ENCODE measurements at places on chromosomes 4 and X.

GRCh38 chr4:111362941-111363361 lies 740.1 kb upstream of the PITX2 start:
- DNase-seq = no peak

DNA sequence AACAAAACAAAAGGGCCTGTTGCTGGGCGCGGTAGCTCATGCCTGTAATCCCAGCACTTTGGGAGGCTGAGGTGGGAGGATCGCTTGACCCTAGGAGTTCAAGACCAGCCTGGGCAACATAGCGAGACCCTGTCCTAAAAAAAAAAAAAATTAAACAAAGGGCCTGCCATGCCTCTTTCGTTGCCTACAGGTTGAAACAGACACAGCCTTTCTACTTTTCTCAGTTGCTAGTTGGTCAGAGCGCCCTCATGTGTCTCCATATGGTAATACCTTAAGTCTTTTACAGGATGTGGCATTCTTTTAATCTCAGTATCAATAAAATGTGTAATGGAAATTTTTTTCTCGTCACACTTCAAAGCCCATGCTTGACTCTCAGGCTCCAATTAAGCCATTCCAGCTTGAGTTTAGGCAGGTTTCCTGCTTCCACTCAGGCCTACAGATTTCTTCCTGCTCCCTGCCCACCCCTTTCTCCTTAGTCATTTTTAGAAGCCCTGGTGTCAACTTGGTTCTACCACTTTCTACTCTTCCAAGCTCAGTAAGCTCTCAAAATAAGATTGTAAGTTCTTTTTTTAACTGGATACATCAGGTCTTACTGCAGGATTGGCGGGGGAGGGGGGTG lies 4.6 kb upstream of the SOWAHD start:
- no peak for DNase-seq

- no peak for DNase-seq
Observed at GRCh38 chr4:12200226-12200625, 771.5 kb upstream of the HS3ST1 start.

DNA sequence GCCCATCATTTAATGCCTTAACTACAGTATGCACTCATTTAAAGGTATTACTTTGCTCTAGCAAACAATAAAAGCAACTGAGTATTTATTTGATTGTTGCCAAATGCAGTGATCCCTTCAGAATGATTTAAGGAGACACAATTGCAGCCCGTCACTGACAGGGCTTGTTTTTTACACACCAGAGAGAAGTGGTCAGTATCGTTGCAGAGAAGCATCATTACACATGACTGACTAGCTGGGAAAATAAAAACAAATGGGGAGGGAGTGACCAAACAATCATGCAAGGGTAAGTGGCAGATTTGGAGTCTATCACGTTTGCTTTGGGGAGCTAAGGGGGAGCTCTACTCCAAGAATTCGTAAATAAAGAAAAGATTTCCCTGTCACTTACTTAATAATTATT lies 1685.3 kb upstream of the TENM3 start:
- no peak for DNase-seq

DNA sequence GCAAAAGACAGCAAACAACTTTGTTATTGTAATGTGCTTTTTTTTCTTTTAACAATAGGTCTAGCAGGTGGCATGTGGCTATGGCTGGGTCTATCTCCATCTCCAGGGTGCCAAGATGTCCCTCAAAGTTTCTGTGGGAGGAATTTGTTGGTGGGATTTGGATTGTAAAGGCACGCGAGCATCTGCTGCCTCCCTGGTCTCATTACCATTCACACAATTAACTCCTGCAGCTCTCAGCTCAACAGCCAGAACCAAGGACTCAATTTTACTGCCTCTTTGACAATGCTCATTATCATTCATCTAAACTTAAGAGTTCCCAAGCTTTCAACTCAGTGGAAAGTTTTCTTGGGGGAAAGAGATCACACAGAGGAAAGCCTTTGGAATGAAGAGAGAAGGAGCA lies 10.9 kb upstream of the PCDH18 start:
- no peak for DNase-seq

GRCh38 chrX:132404266-132404665 lies 84.6 kb downstream of the MBNL3 start:
- no peak for DNase-seq

GRCh38 chrX:31074522-31074921 lies 2.7 kb upstream of the FTHL17 start:
- DNase-seq = no peak

- DNase-seq = no peak
Observed at GRCh38 chrX:74465424-74465823, 44.1 kb downstream of the SLC16A2 start.

DNA sequence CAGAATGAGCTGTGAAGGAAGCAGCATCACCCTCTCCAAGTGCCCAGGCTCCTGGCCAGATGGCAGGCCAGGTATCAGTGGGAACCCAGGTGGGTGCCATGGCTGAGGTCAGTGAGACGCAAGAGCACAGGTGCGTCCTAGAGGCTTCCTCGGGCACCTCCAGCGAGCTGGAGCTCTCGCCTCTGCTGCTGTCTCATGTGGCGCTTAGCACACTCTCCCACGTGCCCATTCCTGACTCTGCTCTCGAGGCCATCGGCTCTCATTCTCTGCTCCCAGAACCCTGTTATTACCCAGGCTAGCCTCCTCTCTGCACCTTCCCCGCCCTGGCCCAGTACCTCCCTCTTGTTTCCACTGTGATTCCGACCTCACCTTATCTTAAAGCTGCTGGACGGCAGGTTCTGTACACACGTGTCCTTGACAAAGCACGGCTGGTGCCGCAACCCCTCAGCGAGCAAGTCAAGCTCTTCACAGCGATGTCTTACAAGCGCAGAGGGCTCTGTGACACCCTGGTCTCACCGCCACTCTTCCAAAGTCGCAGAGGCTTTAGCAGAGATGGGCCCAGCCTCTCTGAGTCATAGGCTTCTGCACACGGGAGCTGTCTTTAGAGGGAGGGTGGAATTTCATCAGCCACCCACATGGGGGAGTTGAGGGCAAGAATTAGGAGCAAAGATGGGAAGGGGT lies 15.4 kb upstream of the MSANTD1 start:
- no peak for DNase-seq

DNA sequence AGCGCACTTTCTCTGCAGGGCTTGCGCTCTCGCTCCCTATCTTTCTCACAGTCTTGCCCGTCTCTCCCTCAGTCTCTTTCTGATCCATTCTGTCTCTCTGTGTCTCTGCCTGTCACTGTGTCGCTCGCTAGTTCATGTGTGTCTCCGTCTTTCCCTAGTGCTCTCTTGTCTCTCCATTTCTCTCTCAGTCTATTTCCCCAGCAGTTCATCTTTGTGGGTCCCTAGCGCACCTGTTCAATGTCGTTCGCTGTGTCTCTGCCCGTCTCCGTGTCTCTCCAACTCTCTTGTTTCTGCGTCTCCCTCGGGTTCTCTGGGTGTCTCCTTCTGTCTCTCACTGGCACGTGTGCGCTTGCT lies 1.5 kb downstream of the GPR101 start:
- DNase-seq = no peak

DNA sequence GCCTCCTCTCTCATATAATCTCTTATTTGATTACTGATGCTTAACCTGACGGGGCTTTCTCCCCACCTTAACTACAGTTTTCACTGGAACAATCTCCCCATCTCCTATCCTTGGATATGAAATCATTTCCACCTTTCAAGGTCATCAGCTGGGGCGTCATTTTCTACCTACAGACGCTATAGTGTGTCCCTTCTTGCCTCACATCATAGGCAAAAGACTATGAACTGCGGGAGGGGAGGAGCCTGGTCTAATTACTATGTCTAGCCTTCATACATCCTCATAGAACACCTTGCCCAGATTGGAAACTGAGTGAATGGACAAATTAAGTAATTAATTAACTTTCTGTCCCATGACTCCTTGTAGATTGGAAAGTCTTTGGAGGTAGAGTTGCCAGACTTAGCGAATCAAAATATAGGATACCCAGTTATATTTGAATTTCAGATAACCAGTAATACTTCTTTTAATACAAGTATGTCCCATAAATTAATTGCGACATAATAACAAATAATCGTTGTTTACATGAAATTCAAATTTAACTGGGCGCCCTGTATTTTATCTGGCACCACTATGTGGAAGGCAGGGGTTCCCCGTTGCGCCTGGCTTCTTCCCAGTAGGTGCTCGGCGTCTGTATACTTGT lies 752 bp upstream of the ATP6AP2 start:
- DNase-seq = no peak

GRCh38 chrX:106612393-106612763 lies 600 bp downstream of the RADX start:
- no peak for DNase-seq

GRCh38 chr4:39718366-39719323 lies 20.7 kb downstream of the UBE2K start:
- DNase-seq = no peak

- DNase-seq = no peak
Observed at GRCh38 chrX:37599729-37600128, 28.3 kb downstream of the LANCL3 start.

GRCh38 chrX:33149580-33149979 lies 61.8 kb downstream of the DMD start:
- no peak for DNase-seq

- DNase-seq = no peak
Observed at GRCh38 chr4:147794787-147795413, 63.0 kb downstream of the ARHGAP10 start.

DNA sequence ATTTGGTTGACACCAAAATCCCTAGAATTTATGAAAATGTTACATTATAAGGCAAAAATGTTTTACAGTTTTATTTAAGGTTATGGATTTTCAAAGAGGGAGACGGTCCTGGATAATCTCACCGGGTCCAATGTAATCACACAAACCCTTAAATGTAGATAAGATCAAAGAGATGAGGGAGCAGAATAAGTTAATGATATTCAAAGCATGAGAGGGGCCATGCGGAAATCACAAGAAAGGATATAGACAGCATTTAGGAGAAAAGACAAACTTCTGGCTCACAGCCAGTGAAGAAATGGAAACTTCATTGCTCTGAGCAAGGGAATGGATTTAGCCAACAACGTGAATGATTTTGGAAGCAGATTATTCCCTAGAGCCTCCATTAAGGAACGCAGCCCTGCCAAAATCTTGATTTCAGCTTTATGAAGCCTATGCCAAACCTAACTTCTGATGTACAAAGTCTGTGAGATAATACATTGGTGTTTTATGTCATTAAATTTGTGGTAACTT lies 684.4 kb upstream of the GNPDA2 start:
- DNase-seq = no peak

DNA sequence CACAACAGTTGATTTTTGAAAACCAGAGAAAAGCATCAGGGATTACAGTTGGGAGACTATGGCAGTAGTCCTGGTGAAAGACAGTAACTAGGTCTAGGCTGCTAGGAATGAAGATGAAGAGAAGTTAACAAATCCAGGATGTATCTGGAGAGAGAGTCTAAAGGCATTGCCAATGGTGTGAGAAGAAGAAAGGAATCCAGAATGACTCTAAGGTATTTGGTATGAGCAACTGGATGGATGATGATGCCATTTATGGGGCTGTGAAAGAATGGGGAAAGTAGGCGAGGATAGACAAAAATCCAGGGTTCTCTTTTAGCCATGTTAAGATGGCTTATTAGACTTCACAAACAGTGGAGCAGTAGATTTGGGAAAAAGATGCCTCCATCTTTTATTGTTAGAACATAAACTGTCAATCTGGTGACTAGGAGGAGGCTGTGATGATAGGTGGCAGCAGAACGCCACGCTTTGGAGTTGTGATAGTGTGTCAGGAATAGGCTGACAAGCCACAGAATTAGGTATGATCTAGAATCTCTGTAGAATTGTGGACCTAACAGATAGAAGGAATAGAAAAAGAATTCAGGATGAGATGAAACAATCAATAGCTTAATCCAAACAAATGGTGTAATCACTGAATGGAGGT lies 27.3 kb upstream of the JADE1 start:
- DNase-seq = peak; percentile 39

DNA sequence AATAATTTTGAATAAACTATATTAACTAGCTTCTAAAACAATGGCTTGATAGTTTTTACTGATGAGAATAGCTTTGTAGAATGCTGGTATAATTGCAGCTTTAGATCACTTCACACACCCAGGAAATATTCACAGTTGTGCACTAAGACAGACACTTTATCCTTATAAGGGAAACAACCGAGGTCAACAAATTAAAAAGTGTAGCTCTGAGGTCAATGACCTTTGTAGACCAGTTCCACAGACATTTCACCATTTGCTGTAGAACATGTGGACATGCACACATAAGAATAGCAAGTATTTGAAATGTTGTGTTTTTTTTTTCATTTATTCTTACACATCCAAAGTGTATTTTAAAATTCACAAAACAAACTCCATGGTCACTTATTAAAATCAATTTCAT lies 76.0 kb upstream of the MCF2 start:
- DNase-seq = no peak

DNA sequence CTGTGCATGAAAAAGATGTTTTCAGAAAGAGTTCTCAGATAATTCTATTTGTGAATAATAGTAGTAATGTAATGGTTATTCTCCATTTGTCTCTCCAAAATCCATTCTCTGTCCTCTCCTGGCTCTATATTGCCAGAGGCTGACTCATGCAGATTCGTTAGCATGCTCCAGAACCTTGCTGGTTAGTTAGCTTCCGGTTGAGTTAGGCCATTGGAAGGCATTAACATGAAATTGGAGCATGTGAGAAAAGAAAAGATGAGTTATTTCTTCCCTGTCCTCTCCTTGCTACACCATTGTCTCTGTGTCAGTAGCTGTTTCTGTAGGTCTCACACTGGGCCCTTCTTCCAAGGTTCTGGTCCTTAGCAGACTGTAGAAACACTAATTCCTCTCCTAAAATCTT lies 23.5 kb upstream of the PRDM8 start:
- DNase-seq = no peak

DNA sequence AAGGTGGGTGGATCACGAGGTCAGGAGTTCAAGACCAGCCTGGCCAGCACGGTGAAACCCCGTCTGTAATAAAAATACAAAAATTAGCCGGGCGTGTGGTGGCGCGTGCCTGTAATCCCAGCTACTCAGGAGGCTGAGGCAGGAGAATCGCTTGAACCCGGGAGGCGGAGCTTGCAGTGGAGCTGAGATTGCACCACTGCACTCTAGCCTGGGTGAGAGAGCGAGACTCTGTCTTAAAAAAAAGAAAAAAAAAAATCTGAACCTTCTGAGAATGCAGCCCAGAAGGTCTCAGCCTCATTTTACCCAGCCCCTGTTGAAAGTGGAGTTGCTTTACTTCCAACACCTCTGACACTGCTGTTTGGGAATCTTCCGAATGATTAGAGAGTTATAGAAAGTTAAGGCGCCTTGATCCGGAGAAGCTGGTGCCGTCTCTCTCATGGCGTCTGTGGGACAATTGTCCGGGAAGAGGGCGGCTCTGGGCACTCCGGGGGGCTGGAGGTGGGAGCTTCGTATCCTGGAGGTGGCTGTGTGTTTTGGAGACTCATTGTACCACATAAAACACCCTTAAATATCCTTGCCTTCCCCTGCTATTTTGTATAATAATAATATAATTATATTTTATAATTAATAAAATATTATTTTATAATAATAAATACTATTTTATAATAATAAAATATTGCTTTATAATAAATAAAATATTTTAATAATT lies 92.7 kb upstream of the PPP2R3B start:
- DNase-seq = no peak

GRCh38 chrX:130556951-130557350 lies 155.2 kb downstream of the RBMX2 start:
- no peak for DNase-seq
